ENCODE measurements at places on chromosomes 5 and 9. TPM values are rescaled to one million over a fixed set of nuclear protein-coding genes. Genes with fewer than 3 reads are reported as not detected.

Gene ZBTB5
- 7.9 TPM for total RNA-seq

Gene SQSTM1
- total RNA-seq, result 179 TPM

Gene OTP
- total RNA-seq, result not detected

Gene FOXD4L4
- total RNA-seq, result 0.15 TPM

Gene FOXD4L6
- total RNA-seq, result not detected

Gene IQGAP2
- 51.4 TPM for total RNA-seq

Gene ANKRD31
- 0.66 TPM for total RNA-seq

Gene LOX
- not detected for total RNA-seq

Gene ROR2
- not detected for total RNA-seq

Gene RECK
- 3.7 TPM for total RNA-seq

Gene RAD17
- 28.4 TPM for total RNA-seq

Gene UGT3A1
- total RNA-seq, result not detected

Gene TPRN
- 14.1 TPM for total RNA-seq

Gene LVRN
- 0.18 TPM for total RNA-seq

Gene EQTN
- total RNA-seq, result not detected

Gene TEX48
- total RNA-seq, result 0.86 TPM

Gene LURAP1L
- not detected for total RNA-seq

Gene PCAT7
- total RNA-seq, result not detected

Gene ZNF169
- 6.3 TPM for total RNA-seq

Gene SPEF2
- 6.8 TPM for total RNA-seq

Gene TRAF1
- 322 TPM for total RNA-seq

Gene PRELID1
- total RNA-seq, result 342 TPM

Gene IRX2
- not detected for total RNA-seq

Gene IL5
- 84.3 TPM for total RNA-seq

Gene FCN2
- total RNA-seq, result not detected

Gene FBP2
- total RNA-seq, result not detected

Gene YTHDC2
- total RNA-seq, result 24.4 TPM

Gene UNC13B
- 3.5 TPM for total RNA-seq

Gene SLC25A48
- total RNA-seq, result not detected

Gene MSX2
- total RNA-seq, result not detected

Gene GRXCR2
- not detected for total RNA-seq

Gene ANKRD18B
- total RNA-seq, result not detected

Gene PCDHB12
- not detected for total RNA-seq

Gene IGIP
- total RNA-seq, result 3.7 TPM

Gene BSPRY
- total RNA-seq, result 1.8 TPM

Gene PCDHB5
- total RNA-seq, result not detected

Gene KCNT1
- total RNA-seq, result not detected

Gene PRUNE2
- 0.48 TPM for total RNA-seq

Gene PCDHB4
- not detected for total RNA-seq

Gene NIPAL4
- 1.4 TPM for total RNA-seq

Gene TNIP1
- 212 TPM for total RNA-seq

Gene UNC5A
- total RNA-seq, result not detected

Gene C6
- not detected for total RNA-seq

Gene FSD1L
- total RNA-seq, result 3.8 TPM

Gene OR1Q1
- not detected for total RNA-seq

Gene MYMK
- total RNA-seq, result not detected

Gene LHX6
- not detected for total RNA-seq
